ENCODE measurements at places on chromosomes 2 and 18. TPM values are rescaled to one million over a fixed set of nuclear protein-coding genes. Genes with fewer than 3 reads are reported as not detected.

C2orf72 gene
- 4.5 TPM for total RNA-seq

CYB5A gene
- 113 TPM for total RNA-seq

PDE1A gene
- 0.08 TPM for total RNA-seq

SELENOI gene
- total RNA-seq, result 21.7 TPM

SLC14A1 gene
- total RNA-seq, result not detected

INHA gene
- total RNA-seq, result 0.20 TPM

UNC50 gene
- 47.8 TPM for total RNA-seq

AP1S3 gene
- total RNA-seq, result 25.2 TPM

TFCP2L1 gene
- 0.74 TPM for total RNA-seq

CXCR4 gene
- 0.43 TPM for total RNA-seq

All from A549 treated with CpdA at 1 μM for 4 hours (cell line).